ENCODE measurements at places on chromosomes 16 and 17.

DNA sequence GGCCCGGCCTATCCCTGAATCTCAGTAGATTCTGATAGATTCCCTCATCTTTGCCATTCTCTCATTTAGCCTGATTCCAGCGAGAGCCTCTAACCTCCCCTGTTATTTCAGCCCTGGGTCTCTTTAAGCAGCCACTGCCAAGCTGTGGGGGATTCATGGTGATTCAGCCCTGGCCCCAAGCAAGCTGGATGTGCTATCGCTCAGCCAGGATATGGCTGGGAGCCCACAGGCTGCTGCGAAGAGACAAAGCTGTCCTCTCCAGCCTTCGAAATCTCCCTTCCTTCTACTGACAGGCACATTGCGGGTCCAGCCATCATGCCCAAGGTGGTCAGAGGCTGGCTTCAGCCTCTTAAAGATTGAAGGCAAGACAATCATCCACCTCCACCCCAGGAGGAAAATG is 394.1 kb downstream of the SOX9 start:
- no peak for DNase-seq
- no peaks in the 10 kb centered on the region for H3K36me3 ChIP-seq
- H3K27ac ChIP-seq = no peak overlapping the region
- no peaks in the 10 kb centered on the region for H3K27me3 ChIP-seq
- peaks cover 7% of the 10 kb centered on the region for H3K4me1 ChIP-seq

GRCh38 chr17:29273924-29274323 is 20.0 kb downstream of the NUFIP2 start:
- H3K36me3 ChIP-seq = peaks cover 81% of the 10 kb centered on the region
- peaks cover 23% of the 10 kb centered on the region for H3K4me1 ChIP-seq
- no peaks in the 10 kb centered on the region for H3K27me3 ChIP-seq
- H3K27ac ChIP-seq = no peak overlapping the region
- H3K4me3 ChIP-seq = no peak overlapping the region

DNA sequence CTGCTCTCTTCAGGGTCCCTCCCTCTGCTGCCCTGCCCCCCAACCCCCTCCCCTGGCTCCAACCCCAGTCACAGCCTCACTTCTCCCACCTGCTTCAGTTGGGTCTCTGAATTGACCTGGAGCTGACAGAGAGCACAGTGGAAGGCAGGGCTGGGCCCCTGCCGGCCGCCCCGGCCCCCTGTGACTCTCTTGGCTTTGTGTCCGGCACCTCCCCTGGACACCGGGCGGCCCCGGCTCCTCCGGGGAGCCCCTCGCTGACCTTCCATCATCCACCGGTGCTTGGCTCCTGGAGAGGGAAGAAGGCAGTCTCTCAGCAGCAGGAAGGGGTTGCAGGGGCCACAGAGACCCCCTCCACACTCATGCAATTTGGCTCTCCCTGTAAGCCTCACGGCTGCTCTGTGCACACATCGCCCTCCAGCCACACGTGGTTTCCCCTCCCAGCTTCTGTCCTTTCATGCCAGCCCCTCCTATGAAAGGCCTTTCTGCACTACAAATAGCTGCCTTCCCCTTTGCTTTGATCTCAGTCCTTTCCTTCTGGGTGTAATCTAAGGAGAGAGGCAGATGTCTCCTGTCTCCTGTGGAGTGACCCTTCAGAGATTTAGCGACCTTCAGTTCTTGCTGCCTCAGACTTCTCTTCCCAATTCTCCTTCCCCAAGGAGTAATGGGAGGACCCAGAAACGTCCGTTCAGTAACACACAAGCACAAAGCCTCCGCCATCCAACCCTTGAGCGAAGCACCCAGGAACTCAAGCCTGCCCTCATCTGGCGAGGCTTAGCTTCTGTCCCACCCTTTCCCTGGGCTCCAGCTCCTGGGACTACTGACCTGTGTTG is 8.3 kb downstream of the NKIRAS2 start:
- no peak overlapping the region for H3K27ac ChIP-seq
- no peak overlapping the region for H3K4me3 ChIP-seq
- peaks cover 10% of the 10 kb centered on the region for H3K36me3 ChIP-seq
- H3K4me1 ChIP-seq = peaks cover 23% of the 10 kb centered on the region
- H3K27me3 ChIP-seq = no peaks in the 10 kb centered on the region

GRCh38 chr16:3007059-3007956 is 5.4 kb upstream of the CLDN9 start:
- no peak for DNase-seq
- peak overlapping the region; percentile 78 for H3K27ac ChIP-seq
- H3K36me3 ChIP-seq = no peaks in the 10 kb centered on the region
- H3K4me1 ChIP-seq = peaks cover 47% of the 10 kb centered on the region
- no peak overlapping the region for H3K4me3 ChIP-seq
- H3K27me3 ChIP-seq = no peaks in the 10 kb centered on the region

GRCh38 chr16:85511938-85512807 is 100.9 kb upstream of the GSE1 start:
- DNase-seq = no peak
- no peak overlapping the region for H3K27ac ChIP-seq
- H3K4me1 ChIP-seq = peaks cover 32% of the 10 kb centered on the region

All from upper lobe of left lung (tissue), 6 donors.